ENCODE measurements at places on chromosomes 13 and 19.

DNA sequence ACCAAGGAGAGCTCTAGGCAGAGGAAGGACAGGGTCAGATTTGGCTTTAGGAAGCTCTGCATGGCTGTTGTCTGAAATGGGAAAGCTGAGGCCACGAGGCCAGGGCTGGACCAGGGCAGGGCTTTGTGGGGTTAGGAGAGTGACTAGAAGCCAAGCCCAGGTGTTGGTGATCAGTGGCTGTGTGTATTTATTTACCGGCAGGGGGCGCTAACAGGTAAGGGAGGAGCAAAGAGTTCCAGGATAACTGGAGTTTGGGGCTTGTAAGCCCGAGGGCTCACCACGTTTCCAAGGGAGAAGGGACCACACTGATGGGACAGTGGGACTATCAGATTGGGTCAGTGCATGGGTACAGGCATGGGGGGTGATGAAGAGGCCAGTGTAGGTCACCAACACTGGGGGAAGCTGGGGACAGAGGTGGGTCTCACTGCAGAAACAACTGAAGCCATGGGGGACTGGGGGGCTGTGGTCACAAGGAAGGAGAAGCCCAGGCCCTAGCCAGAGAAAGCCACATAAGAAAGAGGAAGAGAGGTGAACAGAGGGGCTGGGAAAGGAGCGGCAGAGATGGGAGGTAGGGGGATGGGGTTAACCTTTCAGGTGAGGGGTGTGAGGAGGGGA is 3.9 kb downstream of the TMEM147 start:
- no peak overlapping the region for H3K27ac ChIP-seq
- DNase-seq = peak; percentile 79
- H3K36me3 ChIP-seq = peaks cover 7% of the 10 kb centered on the region

- H3K4me3 ChIP-seq = no peak overlapping the region
- peaks cover 4% of the 10 kb centered on the region for H3K36me3 ChIP-seq
- H3K27ac ChIP-seq = no peak overlapping the region
These were observed 36.9 kb downstream of the GADD45B start for GRCh38 chr19:2512523-2513431.

DNA sequence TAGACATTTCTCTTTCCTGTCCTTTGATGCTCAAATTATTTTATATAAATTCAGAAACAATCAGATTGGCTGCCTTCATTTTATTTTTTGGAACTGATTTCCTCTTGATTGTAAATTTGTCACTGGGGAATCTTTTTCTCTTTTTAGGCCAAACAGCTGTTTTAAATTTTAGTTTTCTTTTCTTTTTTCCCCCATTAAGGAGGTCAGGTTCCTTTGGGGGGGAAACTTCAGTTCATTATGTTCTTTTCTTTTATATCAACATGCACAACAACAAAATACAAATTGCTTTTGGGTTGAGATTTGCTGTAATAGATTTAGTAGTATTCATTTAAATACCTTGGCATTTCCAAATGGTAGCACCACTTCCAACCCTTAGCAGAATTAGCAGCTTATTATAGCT is 264.8 kb upstream of the SPRY2 start:
- H3K27ac ChIP-seq = no peak overlapping the region
- no peaks in the 10 kb centered on the region for H3K27me3 ChIP-seq
- no peaks in the 10 kb centered on the region for H3K4me1 ChIP-seq
- no peak for DNase-seq
- H3K4me3 ChIP-seq = no peak overlapping the region

DNA sequence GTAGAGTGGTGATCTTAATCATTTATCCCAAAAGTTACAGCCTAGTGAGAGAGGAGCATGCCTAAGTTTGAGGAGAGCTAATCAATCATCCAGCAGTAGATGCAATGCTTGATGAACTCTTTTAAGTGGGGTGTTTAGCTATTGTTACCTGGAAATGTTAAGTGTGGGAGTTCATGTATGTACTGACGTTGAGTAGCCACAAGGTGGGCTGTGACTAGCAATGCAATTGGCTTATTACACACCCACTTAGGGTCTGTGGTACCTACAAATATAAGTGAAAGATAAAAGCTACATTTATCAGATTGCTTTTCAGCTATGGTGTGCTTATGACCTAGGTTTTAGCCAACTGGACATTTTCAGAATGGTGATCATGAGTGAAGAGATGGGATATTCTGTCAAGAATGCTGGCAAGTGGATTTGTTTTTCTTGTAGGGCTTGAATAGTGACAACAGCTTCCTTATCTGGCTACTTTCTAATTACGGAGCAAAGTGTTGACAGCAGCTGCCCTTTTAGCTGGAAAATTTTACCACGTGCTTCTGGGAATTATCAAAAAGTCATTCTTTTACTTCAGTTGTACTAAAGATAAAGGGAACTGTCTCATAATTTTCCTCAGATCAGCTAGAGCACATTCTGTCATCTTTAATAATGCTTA is 170.6 kb downstream of the POSTN start:
- H3K27ac ChIP-seq = no peak overlapping the region
- no peak for DNase-seq
- no peaks in the 10 kb centered on the region for H3K4me1 ChIP-seq

DNA sequence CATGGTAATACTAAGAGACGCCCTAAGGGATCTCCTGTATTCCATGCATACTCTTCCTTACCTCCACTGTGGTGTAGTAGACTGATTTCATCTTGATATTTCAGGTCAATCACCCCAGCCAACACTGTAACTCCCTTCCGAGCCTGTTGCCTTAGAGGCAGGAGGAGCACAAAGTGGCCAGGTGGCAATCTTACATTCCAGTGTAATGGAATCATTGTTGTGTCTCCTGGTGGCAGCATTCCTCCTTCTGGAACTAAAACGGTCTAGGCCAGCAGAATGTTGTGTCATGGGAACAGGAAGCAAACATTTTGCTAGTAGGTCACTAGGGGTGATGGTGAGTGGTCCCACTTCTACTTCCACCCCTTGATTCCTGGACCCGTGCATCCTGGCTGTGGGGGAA is 405.7 kb upstream of the SLC10A2 start:
- no peaks in the 10 kb centered on the region for H3K36me3 ChIP-seq
- no peaks in the 10 kb centered on the region for H3K27me3 ChIP-seq
- peak; percentile 48 for DNase-seq
- no peaks in the 10 kb centered on the region for H3K4me1 ChIP-seq

- no peak overlapping the region for H3K27ac ChIP-seq
- DNase-seq = peak; percentile 23
- no peaks in the 10 kb centered on the region for H3K27me3 ChIP-seq
- H3K4me1 ChIP-seq = no peaks in the 10 kb centered on the region
These were observed 3.2 kb downstream of the RASL11A start for GRCh38 chr13:27273658-27274425.

DNA sequence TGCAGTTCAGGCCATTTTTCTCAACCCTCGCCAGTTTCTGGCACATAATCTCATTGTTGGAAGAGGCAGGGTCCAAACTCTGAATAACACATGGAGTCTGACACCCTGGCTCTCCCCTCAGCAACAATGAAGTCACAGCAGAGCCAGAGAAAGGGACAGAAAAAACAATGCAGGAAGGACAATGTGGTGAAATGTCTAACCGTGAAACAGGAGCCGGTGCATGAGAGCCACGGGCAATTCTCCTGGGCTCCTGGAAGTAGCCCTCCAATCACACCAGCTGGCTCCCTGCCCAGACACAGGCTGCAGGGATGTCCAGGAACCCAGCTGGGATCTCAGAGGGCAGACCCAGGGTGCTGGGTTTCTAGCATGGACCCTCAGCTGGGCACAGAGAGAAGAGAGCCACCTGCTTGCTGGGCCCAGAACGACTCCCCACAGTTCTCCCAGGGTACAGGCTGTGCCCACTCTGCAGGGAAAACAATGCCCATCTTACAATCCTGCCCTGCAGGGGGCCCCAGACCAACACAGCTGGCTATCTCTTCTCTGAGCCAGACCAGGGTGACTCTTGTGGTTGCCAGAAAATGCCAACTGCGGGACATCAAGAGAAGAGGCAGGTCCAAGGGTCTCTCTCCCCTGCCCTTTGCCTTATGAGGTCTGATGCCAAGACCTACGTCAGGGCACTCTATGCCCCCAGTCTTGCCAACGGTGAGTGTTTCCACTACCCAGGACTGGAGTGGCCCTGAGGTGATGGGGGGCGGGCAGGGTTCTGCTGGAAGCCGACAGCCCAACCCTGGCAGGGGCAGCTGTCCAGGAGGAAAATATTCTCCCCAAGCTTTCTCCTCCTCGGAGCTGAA is 64.5 kb downstream of the CEBPG start:
- no peak for DNase-seq
- no peaks in the 10 kb centered on the region for H3K27me3 ChIP-seq
- H3K4me1 ChIP-seq = no peaks in the 10 kb centered on the region
- H3K4me3 ChIP-seq = no peak overlapping the region

DNA sequence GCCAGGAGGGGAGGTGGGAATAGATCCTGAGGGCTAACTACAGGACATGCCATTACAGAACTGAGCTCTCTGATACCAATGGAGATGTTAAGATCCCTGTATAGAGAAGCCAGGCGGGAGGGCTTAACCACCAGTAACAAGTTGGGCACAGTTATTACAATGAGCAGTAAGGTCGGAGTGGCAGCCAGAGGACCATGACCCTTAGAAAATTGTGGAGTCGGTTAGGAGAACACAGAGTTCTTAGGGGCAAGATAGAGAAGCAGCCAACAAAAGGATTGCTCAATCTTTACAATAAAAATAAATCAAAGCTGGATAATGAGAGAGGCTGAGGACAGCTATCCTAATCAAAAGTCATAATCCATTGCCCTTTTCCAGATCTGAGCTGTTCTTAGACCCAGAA is 10.4 kb downstream of the CPB2 start:
- H3K4me3 ChIP-seq = no peak overlapping the region
- no peaks in the 10 kb centered on the region for H3K27me3 ChIP-seq
- no peak overlapping the region for H3K27ac ChIP-seq
- no peaks in the 10 kb centered on the region for H3K36me3 ChIP-seq
- DNase-seq = no peak
- H3K4me1 ChIP-seq = no peaks in the 10 kb centered on the region

GRCh38 chr13:36454121-36454520 is 21.8 kb downstream of the CCNA1 start:
- no peaks in the 10 kb centered on the region for H3K27me3 ChIP-seq
- H3K4me3 ChIP-seq = no peak overlapping the region
- H3K27ac ChIP-seq = no peak overlapping the region
- no peak for DNase-seq
- no peaks in the 10 kb centered on the region for H3K36me3 ChIP-seq

- no peaks in the 10 kb centered on the region for H3K27me3 ChIP-seq
- DNase-seq = no peak
- H3K27ac ChIP-seq = no peak overlapping the region
- no peaks in the 10 kb centered on the region for H3K4me1 ChIP-seq
- no peaks in the 10 kb centered on the region for H3K36me3 ChIP-seq
These were observed 10.8 kb downstream of the GPR183 start for GRCh38 chr13:99296398-99296797.

DNA sequence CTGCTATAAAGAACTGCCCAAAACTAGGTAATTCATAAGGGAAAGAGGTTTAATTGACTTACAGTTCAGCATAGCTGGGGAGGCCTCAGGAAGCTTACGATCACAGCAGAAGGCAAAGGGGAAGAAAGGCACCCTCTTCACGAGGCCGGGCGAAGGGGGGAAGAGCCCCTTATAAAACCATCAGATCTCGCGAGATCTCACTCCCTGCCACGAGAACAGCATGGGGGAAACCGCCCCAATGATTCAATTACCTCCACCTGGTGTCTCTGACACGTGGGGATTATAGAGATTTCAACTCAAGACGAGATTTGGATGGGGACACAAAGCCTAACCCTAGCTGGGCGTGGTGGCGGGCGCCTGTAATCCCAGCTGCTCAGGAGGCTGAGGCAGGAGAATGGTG is 42.8 kb downstream of the SLC6A16 start:
- H3K27me3 ChIP-seq = no peaks in the 10 kb centered on the region
- no peaks in the 10 kb centered on the region for H3K4me1 ChIP-seq
- H3K27ac ChIP-seq = no peak overlapping the region
